ENCODE measurements at places on chromosomes 5 and 9.

GRCh38 chr5:174970502-174970901 lies 246.1 kb downstream of the MSX2 start:
- no peak for DNase-seq

- DNase-seq, result no peak
Measured at GRCh38 chr9:127172066-127172707, 49.8 kb upstream of the ANGPTL2 start.

DNA sequence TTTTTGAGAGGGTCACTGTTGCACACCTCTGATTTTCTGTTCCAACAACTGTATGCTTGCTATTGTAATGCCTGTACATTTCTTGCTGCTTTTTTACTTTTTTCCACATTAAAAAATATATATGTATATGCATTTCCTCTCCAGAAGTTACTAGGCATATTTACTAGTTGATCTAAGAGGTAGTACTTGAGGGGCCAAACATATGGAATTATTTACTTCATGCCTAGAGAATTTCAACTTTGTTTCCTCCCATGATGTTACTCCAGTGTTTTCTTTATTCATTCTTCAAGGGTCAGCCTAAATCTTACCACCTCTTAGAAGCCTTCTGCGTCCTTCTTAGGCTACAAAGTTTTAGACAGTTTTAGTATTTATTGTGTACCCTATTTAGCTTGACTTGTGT lies 122.7 kb downstream of the NMUR2 start:
- no peak for DNase-seq

- no peak for DNase-seq
Measured at GRCh38 chr9:82679472-82679871, 383.5 kb downstream of the RASEF start.

DNA sequence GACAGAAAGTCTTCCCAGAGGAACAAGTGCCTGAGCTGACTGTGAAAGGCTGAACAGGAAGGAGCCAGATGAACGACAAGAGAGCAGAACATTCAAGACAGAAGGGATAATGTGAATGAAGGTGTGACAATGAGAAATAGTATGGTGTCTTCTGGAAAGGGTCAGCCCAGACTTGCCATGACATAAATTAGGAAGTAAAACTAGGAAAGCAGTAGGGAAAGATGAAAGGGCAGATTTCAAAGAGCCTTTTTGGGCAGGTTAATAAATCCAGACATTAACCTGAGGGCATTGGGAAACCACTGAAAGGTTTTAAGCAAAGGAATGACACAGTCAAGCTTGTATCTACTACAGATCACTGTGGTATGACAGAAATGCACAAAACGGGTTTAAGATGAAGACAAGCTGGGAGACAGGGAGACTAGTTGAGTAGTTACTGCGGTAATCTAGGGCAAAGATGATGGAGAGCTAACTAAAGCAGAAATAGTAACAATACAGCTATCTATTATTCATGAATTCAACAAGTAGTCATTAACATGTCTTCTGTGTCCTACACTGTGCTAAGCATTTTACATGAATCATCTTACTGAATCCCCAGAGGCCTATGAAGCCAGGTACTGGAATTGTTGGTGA lies 580.9 kb upstream of the WWC1 start:
- DNase-seq, result no peak

DNA sequence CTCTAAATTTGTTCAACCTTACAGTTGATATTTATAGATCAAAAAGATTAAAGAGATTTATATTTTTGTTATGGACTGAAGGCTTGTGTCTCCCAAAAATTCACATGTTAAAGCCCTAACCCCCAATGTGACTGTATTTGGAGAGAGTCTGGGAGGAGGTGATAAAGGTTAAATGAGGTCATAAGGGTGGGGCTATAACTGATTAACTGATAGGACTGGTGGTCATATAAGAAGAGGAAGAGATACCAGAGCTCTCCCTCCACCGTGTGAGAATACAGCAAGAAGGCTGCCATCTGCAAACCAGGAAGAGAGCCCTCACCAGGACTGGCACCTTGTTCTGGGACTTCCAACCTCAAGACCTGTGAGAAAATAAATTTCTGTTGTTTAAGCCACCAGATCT lies 264.3 kb downstream of the ENC1 start:
- DNase-seq, result no peak

- DNase-seq, result no peak
Measured at GRCh38 chr5:59744531-59744992, 149.0 kb downstream of the PDE4D start.

- DNase-seq, result no peak
Measured at GRCh38 chr5:143390941-143391340, 12.5 kb downstream of the NR3C1 start.

- DNase-seq, result no peak
Measured at GRCh38 chr9:113315231-113315630, 12.1 kb upstream of the RNF183 start.

- DNase-seq, result no peak
Measured at GRCh38 chr5:39520232-39520572, 95.4 kb upstream of the DAB2 start.

DNA sequence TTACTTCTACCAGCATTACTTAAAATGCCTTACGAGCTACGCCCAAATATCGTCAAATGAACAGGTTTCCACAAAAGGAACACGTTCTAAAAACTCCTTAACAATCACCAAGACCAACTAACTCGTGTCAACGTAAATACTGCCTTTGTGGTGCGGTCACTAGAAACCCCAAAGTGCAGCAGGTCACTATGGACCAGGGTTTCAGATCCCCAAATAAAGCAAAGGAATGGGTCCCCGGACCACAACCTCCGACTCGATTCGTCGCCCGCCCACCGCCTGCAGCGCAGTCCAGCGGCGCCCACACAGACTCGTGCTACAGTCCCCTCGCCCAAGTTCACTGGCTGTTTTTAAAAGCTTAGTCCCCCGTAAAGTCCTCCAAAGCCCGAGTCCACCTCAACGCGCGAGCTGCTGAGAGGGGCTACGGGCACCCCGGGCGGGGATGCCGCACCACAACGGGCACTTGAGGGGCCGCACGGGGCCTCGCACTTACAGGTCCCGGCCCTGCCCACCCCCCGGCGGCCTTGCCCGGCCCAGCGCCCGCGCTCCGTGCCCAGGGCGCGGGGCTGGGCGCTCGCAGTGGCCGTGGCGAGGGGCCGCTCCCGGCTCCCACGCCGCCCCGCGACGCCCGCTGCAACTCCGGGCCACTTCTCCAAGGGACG lies 1.1 kb downstream of the NFIB start:
- no peak for DNase-seq

DNA sequence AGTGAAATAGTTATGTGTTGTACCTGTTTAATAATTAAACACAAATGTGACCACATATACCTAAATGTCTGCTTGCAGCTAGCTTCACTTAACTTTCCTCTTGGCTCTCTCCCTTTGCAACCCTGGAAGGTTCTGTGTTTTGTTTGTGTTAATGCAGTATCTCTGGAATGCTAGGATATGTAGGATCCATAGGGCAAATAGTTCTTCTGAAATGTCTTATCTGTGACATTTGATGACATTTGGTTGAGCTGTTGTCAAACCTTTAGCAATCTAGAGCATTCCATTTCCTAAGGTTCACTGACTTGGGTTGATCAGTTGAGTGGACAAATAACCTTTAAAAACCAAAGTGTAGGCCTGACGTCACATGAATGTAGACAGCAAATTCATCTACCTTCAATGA lies 21.8 kb downstream of the CTNNA1 start:
- no peak for DNase-seq

GRCh38 chr5:64768358-64769312 lies at the start of the genes CWC27 and SREK1IP1:
Gene CWC27, plus strand, starts transcription at chr5:64768930. Its CDS starts 217 bp downstream, at chr5:64769147.
Gene SREK1IP1, minus strand, starts transcription at chr5:64768691. Its CDS starts 174 bp downstream, at chr5:64768517.
- DNase-seq, result peak; percentile 79

DNA sequence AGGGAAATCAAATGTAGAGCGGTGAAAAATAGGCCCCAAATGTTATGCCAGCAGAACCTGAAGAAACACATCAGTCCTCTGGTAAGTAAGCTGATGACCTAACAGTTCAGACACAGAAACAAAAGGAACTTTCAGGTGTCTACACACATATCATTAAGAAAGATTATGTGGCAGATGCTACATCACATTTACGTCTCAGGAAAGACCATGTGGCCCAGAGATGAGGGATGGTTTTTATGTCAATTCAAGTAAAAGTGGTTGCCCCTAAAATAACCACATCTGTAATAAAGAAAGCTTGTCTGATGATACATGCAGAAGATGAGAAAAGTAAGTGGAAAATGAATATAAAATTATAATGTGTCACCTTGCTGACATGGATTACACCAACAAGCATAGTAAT lies 31.4 kb downstream of the GNAQ start:
- no peak for DNase-seq

- no peak for DNase-seq
Measured at GRCh38 chr9:105445203-105445881, 2.5 kb upstream of the FSD1L start.

DNA sequence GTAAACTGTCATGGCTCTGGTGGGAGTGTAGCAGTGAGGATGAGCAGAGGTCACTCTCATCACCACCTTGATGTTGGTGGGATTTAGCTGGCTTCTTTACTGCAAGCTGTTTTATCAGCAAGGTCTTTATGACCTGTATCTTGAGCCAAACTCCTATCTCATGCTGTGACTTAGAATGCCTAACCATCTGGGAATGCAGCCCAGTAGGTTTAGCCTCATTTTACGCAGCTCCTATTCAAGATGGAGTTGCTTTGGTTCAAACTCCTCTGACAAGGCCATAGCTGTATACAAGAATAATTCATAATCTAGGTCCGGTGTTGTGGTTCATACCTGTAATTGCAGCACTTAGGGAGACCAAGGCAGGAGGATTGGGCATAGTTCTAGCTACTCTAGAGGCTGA lies 85.1 kb downstream of the ARRDC3 start:
- DNase-seq, result no peak

- peak; percentile 68 for DNase-seq
Measured at GRCh38 chr9:86947146-86948073, at the start of gene GAS1. Gene GAS1, minus strand, starts transcription at chr9:86947506. Its CDS starts 727 bp downstream, at chr9:86946779.

DNA sequence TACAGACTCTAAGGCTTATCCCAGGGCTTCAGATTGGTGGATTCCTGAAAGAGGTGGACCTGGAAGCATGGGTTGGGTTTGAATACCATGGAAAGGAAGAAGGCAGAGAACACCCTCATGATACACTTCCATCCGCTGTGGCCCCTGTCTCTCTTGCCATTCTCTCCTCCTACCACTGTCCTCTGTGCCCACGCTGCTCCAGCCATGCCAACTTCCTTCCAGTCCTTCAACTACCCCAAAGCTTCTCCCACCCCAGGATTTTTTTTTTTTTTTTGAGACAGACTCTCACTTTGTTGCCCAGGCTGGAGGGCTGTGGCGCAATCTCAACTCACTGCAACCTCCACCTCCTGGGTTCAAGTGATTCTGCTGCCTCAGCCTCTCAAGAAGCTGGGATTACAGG lies 1.7 kb upstream of the SPARC start:
- no peak for DNase-seq

GRCh38 chr9:135244271-135245221 lies 157.1 kb downstream of the OLFM1 start:
- DNase-seq, result no peak

GRCh38 chr9:12539580-12539975 lies 153.6 kb upstream of the TYRP1 start:
- DNase-seq, result no peak

- DNase-seq, result no peak
Measured at GRCh38 chr5:62568800-62569432, 9.7 kb upstream of the LRRC70 start.

DNA sequence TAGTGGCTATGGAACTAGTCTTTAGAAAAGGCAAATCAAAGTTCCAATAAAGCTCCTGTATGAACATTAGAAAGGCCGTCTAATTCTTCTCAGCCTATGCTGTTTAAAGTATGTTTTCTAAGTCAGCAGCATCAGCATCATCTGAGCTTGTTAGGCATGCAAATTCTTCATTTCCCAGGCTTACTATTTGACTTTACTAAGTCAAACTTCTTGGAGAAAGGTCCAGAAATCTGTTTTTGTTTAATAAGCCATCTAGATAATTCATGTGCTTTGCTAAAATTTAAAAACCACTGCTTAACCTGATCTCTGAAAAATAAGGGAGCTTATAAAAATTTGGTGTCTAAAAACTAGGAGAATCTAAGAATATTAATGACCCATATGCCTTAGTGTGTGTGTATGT lies 200.2 kb upstream of the SGCD start:
- no peak for DNase-seq

DNA sequence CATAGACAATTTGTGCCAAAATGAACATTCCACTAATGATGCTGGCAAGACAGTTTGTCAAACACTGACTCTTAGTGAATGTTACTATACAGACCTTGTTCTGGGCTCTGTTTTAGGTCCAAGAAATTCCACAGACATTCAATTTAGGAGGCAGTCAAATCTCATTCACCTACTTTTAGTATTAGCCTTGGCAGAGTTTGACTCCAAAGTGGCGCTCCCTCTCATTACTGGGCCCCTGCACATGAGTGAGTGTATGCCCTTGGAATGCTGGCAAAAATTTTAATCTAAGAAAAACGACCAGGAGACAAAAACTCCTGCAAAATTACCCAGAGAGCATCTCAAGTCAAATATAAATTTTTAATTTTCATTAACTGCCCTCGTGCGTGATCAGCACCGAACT lies 94.9 kb upstream of the SLC27A6 start:
- no peak for DNase-seq

DNA sequence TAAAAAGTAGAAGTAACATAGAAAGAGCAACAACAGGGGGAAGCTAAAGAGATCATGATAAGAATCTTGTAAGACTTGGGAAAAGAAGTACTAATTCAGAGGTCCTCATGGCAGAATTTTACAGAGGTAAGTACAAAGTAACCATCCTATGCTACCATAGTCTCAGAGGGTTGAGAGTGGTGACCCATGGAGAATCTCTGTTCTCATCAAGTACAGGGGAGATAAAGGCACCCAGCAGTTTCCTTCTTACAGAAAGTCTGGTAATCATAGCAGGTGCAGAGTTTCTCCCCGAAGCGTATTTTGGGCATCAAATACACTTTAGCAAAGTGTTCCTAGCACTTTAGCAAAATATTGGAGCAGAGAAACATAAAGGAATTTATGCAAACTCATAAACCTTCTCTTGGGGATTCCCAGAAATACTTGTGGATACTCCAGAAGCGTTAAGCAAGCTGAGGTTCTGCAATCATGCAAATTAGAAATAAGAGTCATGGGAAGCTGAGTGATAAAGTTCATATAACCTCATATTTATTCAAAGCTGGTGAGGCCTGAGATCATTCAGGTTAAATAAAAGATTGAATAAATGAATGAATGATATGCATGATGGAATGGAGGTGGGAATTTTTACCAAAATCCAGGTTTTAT lies 101.0 kb upstream of the SMC2 start:
- no peak for DNase-seq

- no peak for DNase-seq
Measured at GRCh38 chr9:129939431-129939830, 103.6 kb downstream of the FNBP1 start.

DNA sequence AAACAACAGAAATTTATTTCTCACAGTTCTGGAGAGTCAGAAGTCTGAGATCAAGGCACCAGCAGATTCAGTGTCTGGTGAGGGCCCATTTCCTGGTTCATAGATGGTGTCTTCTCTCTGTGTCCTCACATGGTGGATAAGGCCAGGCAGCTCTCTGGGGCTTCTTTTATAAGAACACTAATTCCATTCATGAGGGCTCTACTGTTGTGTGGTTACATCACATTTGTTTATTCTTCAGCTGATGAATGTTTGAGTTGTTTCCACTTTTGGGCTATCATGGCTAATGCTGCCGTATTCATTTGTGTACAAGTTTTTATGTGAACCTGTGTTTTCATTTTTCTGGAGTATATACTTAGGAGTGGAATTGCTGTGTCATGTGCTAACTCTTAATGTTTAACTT lies 35.2 kb downstream of the DDX4 start:
- no peak for DNase-seq

GRCh38 chr5:142669477-142669876 lies 16.4 kb downstream of the FGF1 start:
- no peak for DNase-seq

Measured in stimulated activated CD4-positive, alpha-beta T cell treated with anti-CD3 and anti-CD28 coated beads, Interleukin-2, amount 100 ng/mL, for 24 hours (primary cell).